ENCODE measurements at places on chromosomes 4 and X.

GRCh38 chr4:24364852-24365251 is 219.5 kb downstream of the DHX15 start:
- no peak for DNase-seq

- DNase-seq = no peak
Measured at GRCh38 chr4:100581337-100581736, 63.5 kb upstream of the EMCN start.

DNA sequence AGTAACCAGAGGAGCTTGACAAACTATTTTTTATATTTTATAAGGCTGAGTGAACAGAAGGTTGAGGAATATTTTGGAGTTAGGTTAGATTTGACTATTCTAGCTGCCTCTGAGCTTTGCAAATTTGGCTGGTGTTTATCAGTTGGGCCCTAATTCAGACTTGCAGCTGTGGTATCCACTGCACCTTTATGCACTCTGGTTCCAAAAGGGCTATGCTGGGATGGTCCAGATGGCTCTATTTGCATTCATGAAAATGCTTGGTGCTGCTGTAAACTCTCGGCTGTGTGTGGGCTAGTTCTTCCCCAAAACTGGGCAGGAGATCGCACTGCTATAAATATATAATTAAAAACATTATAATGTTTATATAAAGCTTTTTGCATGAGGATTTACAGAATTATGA is 106.3 kb downstream of the REPS2 start:
- no peak for DNase-seq

DNA sequence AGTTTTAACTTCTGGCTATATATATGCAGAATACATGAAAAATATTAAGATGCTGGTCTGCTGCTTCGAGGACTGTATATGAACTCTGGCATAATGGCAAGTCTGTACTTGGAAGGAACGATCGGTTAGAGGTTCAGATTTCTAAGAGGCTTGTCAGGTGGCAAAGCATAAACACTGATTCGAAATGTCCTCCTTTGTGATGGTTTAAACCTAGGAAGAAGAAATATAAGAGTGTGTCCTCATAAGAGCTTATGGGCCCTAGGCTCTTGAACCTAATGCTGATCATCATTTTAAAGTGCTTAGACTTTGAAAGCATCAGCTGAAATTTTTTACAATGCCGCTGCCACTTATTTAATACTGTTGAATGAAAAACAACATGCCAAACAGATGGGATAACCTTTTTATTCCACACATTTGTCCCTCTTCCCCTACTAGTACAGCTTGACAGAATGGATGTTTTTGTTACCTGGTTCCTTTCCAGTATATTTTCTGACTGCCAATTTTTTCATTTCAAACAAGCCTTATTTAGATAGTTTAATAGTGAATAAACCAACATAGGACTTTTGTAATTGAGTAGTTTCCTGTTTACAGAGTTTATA is 8.8 kb downstream of the SPRY1 start:
- DNase-seq = no peak

- no peak for DNase-seq
Measured at GRCh38 chrX:13334491-13334890, 14.6 kb upstream of the ATXN3L start.

All from head of caudate nucleus (tissue), 42 donors.